Dorsolateral prefrontal cortex (tissue), 122 donors: ENCODE measurements at places on chromosomes 12 and 14. TPM values are rescaled to one million over a fixed set of nuclear protein-coding genes. Genes with fewer than 3 reads are reported as not detected.

- no peak for DNase-seq
Measured at GRCh38 chr12:112031472-112031871, 18.2 kb downstream of the ERP29 start.

DNA sequence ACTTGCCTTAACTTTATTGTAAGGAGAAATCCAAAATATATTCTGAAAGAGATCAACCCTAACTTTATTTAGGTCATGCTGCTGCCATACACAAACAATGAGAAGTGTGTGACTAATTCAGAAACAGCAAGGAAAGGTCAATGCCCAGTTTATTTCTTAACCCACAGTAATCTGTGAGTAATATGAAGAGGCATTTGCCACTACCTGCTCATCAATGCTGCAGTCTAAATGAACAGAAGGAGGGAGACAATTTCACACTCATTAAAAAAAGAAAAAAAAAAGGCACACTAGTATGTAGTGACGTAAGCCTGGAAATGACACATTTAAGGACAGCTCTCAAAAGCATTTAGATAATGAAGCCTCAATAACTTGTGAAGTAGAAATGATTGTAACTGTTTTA, 90.5 kb upstream of the FOXN3 start:
- DNase-seq: no peak

- DNase-seq: peak; percentile 84
Measured at GRCh38 chr14:105203057-105203531, 22.0 kb upstream of the NUDT14 start.

DNA sequence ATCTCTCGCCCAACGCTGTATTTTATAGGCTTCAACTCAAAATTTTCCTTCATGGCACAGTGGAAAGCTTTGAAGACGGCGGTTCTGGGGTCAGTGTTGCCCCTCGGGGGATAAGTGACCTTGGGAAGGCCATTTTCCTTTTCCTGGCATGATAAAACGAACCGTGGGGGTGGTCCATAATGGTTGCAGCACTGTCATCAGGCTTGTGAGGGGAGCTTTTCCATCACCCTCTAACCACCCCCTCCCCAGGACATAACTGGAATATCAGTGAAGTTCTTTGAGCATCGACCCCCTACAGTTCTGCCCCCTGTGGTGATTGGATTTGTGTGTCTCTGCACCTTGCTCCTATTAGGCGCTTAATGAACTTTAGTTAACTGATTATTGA, 16.0 kb downstream of the FOS start:
- DNase-seq: no peak

GRCh38 chr12:130491421-130492357, 154.0 kb downstream of the PIWIL1 start:
- no peak for DNase-seq

DNA sequence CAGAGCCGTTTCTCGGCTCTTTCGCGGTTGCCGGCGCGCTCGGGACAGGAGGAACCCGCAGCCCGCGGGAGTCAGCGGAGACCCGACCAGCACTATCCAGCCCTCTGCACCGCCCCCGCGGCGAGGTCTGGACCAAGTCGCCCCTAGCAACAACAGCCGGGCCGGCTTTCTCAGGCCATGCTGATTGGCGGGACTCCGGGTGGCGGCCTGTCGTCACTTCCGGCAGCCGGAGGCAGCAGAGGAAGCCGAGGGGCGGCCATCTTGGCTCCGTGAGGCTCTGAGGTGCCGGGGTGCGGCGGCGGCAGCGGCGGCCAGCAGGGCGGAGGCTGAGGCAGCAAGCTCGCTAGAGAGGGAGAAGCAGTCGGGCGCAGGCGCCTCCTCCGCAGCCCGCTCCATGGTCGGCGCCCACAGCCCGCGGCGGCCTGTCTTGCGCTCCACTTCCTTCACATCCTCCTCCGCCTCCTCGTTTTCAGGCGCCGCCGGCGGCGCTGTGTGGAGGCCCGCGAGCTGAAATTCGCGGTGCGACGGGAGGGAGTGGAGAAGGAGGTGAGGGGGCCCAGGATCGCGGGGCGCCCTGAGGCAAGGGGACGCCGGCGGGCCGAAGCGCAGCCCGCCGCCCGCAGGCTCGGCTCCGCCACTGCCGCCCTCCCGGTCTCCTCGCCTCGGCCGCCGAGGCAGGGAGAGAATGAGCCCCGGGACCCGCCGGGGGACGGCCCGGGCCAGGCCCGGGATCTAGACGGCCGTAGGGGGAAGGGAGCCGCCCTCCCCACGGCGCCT, at the start of gene MARK3:
Gene MARK3 (plus strand): TSS at position 264 of the 777 bp plus-strand sequence. CDS start 615 bp downstream, outside the sequence.
- DNase-seq: peak; percentile 99

DNA sequence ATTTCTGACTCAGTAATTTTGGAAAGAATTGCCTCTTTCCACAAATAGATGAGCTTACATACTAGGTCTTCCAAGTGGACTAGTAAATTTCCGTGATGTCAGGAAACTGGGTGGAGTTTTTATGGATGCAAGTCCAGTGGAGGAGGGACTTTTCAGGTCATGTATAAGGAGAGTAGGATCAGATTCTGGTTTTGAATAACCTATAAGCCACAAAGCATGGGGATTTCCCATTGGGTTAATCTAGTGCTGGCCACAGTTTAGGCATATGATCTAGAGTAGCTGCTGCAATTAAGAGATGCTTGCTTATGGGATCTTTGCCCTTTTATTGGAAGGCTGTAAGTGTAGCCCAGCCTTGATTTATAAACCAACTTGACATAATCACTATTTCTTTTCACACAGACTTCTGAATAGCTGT, 33.8 kb downstream of the STK38L start:
- DNase-seq: no peak

- no peak for DNase-seq
Measured at GRCh38 chr14:60184905-60185555, 19.8 kb upstream of the DHRS7 start.

GRCh38 chr14:81256289-81256960, 35.7 kb upstream of the GTF2A1 start:
- DNase-seq: no peak

DNA sequence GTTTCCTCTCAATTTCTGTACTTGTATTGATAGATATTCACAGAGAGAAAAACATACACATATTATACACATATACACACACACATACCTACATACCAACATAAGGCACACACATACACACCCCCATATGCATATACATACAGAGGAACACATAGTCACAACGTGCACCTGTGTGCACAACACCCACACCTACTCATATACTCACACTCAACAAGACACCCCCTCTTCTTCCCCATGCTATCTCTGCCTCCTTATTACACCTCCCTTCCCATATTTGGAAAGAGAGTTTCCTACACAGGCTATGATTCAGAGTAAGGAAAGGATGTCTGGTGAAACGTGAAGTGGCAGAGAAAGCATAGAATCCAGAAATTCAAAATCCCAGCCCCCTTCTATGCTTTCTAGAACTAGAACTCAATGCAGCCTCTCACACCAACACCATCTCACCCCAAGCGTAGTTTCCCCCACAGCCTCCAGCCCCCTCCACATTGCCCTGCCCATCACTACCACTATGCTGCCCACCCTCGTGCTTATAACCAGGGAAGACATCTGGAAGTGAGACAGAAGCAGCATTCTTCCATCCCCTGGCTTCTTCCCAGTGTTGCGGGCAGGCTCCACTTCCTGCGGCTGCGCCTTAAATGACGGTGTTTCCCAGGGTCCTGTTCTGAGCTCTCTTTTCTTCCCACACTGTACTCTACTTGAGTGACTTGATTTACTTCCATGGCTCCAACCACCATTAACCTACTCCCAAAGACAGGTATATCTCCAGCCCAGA, 2.4 kb downstream of the RNASE8 start:
- DNase-seq: no peak

- no peak for DNase-seq
Measured at GRCh38 chr14:35400648-35401421, 3.7 kb downstream of the NFKBIA start.

- no peak for DNase-seq
Measured at GRCh38 chr14:36915081-36915480, 253.4 kb downstream of the PAX9 start.

DNA sequence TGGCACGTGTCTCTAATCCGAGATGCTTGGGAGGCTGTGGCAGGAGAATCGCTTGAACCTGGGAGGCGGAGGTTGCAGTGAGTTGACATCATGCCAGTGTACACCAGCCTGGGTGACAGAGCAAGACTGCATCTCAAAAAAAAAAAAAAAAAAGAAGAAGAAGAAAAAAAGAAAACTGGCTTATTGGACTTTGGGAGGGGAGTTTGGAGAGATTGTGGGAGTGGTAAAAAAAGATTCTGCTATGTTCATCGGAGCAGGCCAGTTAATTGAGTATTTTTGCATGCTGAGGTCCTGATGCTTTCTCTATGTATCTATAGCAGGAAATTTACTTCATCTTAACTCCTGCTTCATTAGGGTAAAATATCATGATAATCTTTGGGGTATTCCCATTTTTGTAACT, 11.6 kb downstream of the CNOT2 start:
- DNase-seq: no peak

DNA sequence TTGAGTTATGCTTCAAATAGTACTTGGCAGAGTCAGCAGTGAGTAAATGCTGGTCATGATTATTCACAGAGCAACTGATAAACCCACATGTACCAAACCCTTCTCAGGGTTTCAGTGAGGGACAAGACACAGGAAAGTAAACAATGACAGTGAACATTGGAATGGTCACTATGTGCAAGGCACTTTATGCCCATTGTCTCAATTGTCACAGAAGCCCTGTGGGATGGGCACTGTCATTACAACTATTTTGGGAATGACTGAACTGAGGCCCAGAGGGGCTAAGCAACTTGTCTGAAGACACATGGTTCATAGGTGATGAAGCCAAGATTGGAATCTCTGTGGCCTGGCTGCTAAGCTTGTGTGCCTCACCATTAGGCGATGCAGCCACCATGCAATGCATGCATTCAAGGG, 238.5 kb downstream of the RBM19 start:
- DNase-seq: no peak

- DNase-seq: no peak
Measured at GRCh38 chr12:127823801-127824200, 443.2 kb upstream of the TMEM132C start.

GRCh38 chr14:100121643-100122480, 37.6 kb downstream of the DEGS2 start:
- no peak for DNase-seq

DNA sequence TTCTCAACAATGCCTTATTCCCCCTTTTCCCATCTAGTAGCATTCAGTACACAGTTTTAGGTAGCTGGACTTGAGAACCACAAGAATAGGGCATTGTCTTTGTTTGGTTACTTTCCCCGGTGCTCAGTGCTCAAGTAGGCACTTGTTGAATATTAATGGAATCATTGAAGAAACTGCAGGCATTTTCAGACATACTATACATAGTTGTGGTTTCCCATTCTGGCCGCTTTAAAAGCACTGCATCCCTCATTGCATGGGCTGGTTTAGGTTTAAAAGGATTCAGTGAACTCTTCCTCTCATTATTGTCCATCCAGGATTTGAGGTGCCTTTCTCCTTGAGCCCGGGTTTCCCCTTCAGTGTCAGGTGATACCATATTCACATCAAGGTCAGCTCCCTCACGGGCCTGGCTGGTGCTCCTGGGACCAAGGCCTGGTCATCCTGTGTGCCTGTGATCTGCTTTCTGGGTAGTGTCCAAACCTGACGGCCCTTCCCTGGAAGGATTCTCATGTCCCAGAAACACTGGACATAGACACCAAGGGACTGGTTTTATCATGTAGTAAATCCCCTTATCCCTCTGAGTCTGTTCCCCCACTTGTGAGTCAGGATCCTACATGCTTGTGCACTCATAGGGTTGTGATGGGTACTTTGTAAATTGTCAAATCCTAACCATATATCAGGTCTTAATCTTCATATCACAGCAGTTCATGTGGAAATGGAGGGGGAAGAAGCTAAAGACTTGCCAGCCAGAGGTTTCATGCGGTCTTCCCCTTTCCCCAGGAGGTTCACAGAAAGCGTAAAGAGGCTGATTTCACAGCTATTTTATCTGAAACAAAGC, 7.4 kb downstream of the TCP11L2 start:
- DNase-seq: no peak

- DNase-seq: no peak
Measured at GRCh38 chr12:83322809-83323208, 636.1 kb downstream of the TMTC2 start.

DNA sequence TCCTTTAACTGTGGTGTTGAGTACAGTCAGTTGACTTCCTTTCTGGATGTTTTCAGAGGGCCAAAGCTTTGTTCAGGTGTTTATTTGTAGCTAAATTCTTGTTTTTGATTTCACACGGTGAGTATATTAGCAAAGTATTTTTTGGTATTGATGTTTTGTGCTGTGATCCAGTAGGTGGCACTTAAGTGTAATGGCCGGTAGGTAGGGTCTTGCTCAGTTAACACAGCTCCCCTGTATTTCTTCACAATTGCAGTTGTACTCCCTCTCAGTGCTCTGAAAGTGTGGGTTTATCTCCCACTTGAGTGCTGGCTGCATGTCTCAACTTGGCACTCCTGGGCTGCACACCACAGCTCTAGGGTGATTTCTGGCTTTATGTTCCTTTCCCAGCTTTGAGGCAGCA, 339.5 kb downstream of the AEBP2 start:
- DNase-seq: no peak

DNA sequence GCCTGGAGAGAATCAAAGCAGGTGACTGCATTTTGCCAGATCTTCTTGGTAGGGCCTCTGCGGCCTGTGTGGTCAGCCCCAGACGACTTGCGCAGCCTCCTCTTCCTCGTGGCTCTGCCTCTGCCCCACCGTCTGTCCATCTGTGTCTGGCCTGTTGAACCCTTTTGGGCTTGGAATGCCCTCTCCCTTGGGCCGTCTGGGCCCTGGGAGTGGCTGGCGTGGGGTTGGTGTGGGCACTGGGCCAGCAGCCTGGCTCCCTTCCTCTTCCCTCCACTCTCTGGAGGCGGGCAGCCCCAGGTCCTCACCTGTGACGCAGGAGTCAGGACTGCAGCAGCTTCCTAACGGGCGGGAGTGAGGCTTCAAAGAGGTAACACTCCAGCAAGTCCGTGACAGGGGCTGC, 9.7 kb upstream of the CCDC197 start:
- DNase-seq: no peak

GRCh38 chr14:58749066-58749669, 111.4 kb downstream of the DACT1 start:
- no peak for DNase-seq

GRCh38 chr12:69570000-69570516, 15.2 kb upstream of the CCT2 start:
- no peak for DNase-seq

GRCh38 chr12:50246873-50247612, 36.3 kb downstream of the LIMA1 start:
- DNase-seq: no peak

DNA sequence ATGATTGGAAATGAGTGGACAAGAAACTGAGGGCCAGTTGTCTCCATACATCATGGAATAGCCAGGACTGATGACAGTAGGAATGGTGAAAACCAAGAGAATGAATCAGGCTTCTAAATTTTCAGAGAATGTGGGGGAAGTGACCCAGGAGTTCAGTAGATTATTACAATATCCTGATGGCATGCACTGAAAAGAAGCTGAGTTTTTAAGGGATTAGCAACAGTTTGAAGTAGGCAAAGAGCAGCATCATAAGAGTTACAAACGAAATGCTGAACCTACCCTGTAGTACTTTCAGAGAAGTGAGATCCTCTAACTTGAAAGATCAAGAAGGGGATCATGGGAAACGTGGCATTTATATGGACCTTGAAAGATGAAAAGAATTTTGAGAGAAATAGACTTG, 13.2 kb downstream of the SLC2A14 start:
- no peak for DNase-seq

- no peak for DNase-seq
Measured at GRCh38 chr14:104115691-104116287, 22.6 kb upstream of the KIF26A start.

The HOXC10 gene
- total RNA-seq: not detected

The PCED1B gene
- total RNA-seq: 2.6 TPM

The SIX4 gene
- 4.6 TPM for total RNA-seq

The RPGRIP1 gene
- total RNA-seq: not detected

The VTI1B gene
- total RNA-seq: 120 TPM

The NOVA1 gene
- 126 TPM for total RNA-seq

The KCNC2 gene
- 55.0 TPM for total RNA-seq

The FGD4 gene
- 40.4 TPM for total RNA-seq
